ENCODE measurements at places on chromosomes 5 and 9.
A peak's percentile ranks its signal among the peaks of the same experiment; 100 is the strongest.

DNA sequence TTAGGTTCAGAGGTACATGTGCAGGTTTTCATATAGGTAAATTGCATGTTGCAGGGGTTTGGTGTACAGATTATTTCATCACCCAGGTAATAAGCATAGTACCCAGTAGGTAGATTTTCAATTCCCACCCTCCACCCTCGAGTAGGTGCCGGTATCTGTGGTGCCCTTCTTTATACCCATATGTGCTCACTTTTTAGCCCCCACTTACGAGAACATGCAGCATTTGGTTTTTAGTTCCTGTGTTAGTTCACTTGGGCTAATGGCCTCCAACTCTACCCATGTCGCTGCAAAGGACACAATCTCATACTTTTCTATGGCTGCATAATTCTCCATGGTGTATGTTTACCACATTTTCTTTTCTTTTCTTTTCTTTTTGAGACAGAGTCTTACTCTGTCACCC, 21.2 kb downstream of the ITK start:
- DNase-seq, result no peak

DNA sequence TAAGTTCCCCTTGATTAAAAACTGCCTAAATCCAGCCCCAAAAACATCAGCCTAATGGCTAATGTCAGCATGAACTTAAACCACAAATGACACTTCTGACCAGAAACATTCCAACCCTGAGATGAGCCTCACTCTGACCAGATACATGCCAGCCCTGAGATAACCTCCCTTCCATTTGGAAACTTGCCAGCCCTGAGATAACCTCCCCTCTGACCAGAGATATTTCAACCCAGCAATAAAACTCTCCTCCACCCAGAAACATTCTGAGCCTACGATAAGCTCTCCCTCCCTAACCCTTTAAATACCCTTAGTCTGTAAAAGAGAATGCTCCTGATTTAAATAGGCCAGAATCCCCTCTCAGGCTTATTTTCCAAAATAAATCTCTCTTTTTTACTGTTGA, 1035.7 kb upstream of the NUDT12 start:
- DNase-seq, result no peak

DNA sequence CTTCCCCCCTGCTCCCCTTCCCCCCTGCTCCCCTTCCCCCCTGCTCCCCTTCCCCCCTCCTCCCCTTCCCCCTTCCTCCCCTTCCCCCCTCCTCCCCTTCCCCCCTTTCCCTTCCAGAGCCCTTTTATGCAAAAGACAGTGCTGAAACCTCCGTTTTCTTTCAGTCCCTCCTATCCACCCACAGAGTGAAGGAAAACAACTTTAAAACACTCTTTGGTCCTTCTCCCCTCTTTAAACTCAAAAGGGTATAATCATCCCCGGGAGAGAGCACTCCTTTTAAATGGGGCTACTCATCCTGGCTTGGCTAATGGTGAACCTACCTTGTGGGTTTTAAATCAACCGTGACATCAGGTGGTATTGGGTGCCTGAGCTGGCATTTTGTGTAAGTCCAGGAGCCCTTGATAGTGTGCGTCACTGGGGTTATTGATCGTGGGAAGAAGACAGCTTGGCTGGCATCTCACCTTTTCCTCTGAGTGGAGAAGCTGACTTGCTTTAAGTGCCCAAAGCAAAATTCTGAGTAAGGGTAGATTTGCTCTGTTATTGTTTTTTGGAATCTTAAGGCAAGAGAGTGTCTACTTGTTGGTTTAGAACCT, 2.7 kb downstream of the LARP1 start:
- DNase-seq, result no peak

DNA sequence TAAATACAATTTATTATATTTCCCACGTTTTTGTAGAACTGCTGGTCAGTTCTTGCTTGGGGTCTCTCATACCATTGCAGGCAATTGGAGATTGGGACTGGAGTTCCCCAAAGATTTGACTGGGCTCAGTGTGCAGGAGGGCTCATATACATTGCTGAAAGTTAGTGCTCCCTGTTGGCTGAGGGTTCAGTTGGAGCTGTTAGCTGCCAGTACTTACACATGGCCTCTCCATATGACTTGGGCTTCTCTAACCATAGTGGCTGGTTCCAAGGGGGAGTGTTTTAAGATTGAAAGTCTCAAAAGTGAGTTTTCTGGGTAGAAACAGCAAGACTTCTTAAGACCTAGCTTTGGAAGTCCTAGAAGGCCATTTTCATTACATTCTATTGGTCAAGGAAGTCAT, 102.9 kb downstream of the MAN2A1 start:
- DNase-seq, result no peak

GRCh38 chr5:72363166-72363802, 43.1 kb downstream of the PTCD2 start:
- DNase-seq, result peak; percentile 71

- no peak for DNase-seq
Measured at GRCh38 chr9:111728143-111728542, 66.6 kb downstream of the SHOC1 start.

Measured in HFFc6 (cell line).